ENCODE measurements at places on chromosomes 7 and 10.
A peak's percentile ranks its signal among the peaks of the same experiment; 100 is the strongest.

DNA sequence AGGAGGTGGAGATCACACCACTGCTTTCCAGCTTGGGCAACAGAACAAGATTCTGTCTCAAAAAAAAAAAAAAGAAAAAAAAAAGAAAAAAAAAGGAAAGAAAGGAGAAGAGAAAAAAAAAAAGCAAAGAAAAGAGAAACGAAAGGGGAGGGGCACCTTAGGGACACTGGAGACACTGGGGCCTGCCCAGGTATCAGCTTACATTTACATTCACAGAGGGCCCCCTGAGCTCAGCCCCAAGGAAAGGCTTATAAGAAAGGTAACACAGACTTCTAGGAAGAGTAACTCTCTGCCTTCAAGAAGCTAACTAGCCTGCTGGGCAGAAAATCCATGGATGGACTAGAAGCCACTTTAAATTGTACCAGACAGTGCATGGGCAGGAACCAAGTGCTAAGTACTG is 108.8 kb downstream of the NPY start:
- no peak for DNase-seq

GRCh38 chr10:75753621-75754020 is 322.2 kb downstream of the LRMDA start:
- DNase-seq, result no peak

GRCh38 chr10:119538632-119539358 is 3.7 kb downstream of the RGS10 start:
- no peak for DNase-seq

- DNase-seq, result no peak
These were observed 775.1 kb downstream of the GATA3 start for GRCh38 chr10:8829592-8829991.

- DNase-seq, result peak; percentile 51
These were observed 70.3 kb upstream of the MXI1 start for GRCh38 chr10:110137142-110137545.

All from right renal pelvis (tissue), 4 donors.